Stimulated activated CD4-positive, alpha-beta T cell treated with anti-CD3 and anti-CD28 coated beads, Interleukin-2, amount 100 ng/mL, for 48 hours (primary cell): ENCODE measurements at places on chromosomes 7 and 10.

DNA sequence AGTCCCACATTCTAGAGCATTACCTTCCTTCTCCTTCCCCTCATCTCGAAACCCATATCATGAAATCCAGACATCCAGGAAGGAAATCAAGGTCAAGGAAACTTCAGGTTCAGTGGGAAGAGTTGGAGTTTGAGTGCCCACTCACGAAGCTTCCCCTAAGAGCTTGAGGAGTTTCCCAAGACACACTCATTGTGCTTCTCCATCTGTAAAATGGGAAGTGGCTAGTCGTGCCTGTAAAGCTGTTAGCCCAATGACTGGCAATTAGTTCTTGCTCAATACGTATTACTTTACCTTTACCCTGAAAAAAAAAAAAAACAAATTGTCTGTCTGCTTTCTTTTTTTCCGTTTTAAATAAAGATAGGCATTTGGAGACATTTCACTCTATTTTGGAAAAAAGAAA lies 42.3 kb downstream of the GPAM start:
- no peak for DNase-seq

- DNase-seq: no peak
Observed at GRCh38 chr7:145511004-145511403, 605.6 kb upstream of the CNTNAP2 start.

DNA sequence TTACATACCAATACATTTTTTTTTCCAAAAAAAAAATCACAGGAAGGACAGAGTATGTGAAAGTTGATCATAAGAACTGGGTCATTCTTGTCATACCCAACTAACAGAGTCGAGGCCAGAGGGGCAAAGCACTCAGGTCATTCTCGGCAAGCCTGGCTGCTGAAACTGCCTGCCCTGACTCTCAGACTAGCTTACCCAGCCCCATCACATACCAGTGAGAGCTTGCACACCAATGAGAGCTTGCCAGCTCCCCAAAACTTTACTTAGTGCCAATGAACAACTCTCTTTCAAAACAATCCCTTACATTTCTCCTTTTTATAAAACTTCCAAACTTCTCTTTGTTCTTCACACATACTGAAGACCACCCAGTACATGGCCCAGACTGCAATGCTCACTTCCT lies 48.9 kb downstream of the VOPP1 start:
- no peak for DNase-seq

GRCh38 chr10:86261470-86261869 lies 105.1 kb downstream of the GRID1 start:
- no peak for DNase-seq

DNA sequence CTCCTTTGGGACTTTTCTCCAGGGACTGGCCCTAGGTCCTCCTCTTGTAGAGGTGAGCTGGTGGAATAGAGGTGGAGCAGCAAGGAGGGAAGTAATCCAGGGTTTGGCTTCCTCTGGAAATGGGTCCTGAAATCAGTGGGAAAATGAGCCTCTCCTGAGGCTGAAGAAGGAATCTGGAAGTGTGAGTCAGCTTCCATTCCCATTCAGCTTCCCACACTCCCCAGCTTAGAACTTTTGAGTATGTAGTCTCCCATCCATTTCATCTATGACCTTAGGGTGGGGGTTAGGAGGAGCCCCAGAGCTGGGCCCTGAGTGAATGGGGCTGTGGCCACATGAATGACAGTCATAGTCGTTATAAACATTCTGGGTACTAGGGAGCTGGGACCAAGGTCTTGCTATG lies 17.7 kb downstream of the LDB1 start:
- DNase-seq: no peak

- DNase-seq: no peak
Observed at GRCh38 chr10:48683868-48684267, 805 bp upstream of the WDFY4 start.

DNA sequence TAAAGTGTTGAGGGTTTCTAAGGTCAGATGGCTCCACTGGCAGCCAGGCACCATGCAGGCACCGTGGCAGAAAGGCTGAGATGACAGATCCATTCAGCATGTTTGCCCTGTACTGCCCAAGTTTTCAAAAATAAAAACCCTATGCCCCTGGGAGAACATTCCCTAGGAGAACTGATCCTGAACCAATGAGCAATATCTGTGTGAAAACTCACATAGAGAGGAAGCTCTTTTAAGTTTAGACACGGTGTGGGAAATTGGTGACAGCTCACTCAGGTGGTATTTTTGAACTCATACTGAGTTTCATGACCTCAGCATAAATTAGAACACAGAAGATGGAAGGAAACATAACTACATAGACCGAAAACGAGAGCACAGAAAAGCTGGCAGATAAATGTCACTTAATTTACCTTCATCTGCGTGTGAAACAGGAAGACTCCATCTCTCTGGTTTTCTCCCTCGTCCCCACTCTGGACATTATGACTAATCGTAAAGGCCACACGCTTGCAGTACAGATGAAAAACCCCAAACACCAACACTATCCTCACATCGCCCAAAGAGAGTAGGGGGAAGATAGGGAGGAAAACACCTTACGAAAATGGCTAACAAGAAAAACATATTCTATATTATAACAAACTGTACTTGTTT lies 127.8 kb downstream of the ICA1 start:
- no peak for DNase-seq

GRCh38 chr10:115047705-115048104 lies 45.5 kb upstream of the ATRNL1 start:
- DNase-seq: no peak
